ENCODE measurements at places on chromosomes 11 and 22.
A peak's percentile ranks its signal among the peaks of the same experiment; 100 is the strongest.

DNA sequence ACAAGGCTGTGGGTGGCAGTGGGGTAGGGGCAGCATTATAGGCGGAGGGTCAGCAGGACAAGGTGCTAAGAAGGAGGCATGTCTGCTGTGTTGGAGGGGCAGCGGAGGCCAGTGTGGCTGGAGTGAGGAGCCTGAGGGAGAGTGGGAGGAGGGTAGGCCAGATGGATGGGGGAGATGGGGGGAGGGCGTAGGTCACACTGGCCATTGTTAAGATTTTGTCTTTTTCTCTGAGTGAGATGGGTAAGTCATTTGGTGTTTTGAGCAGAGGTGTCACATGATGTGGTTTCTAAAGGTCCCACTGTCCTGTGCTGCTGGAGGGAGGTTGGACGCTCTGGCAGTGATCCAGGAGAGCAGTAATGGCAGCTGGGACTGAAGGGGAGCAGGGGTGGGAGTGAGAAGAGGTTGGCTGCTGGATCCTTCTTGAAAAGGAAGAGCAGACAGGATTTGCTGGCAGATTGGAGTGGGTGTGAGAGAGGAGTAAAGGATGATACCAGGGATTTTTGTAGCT is 9.8 kb downstream of the PPP6R3 start:
- DNase-seq = no peak

DNA sequence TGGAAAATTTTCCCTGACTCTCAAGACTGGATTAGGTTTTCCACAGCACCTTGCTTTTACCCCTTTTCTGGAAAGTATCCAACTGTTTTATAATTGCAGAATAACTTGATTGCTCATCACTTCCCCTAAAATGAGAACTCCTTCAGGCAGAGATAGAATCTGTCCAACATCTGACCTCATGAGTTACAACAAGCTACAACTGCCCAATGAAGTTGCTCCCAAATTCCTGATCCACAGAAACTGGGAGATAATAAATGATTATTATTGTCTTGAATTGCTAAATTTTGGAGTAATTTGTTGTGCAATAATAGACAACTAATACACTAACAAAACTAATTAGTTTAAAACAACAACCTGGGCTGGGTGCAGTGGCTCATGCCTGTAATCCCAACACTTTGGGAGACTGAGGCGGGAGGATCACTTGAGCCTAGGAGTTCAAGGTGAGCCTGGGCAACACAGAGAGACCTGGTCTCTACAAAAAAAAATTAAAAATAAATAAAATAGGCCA is 10.0 kb upstream of the CCDC83 start:
- no peak for DNase-seq

- no peak for DNase-seq
Observed at GRCh38 chr11:59552844-59553243, 41.5 kb downstream of the OR4D9 start.

- DNase-seq = no peak
Observed at GRCh38 chr22:39656495-39657490, 86.2 kb downstream of the CACNA1I start.

- no peak for DNase-seq
Observed at GRCh38 chr11:44627165-44627789, 61.8 kb downstream of the CD82 start.

DNA sequence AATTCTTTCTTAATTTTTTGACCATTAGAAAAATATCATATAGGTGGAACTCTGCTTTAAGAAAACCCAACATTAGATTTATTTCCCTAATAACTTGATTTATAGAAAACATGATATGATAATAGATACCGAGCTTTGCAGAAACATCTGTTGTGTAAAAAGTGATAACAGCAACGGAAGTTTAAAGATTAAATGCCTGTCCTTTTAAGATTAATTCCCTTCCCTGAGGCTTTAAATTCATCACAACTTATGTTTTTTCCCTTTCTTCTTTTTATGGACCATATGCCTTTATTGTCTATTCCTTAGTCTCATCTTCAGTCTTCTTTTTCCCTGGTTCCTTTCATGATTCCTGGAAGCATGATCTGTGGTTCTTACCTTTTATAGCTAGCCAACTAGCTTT is 1.9 kb downstream of the USP47 start:
- no peak for DNase-seq

GRCh38 chr22:37187891-37188761 is at the start of gene C1QTNF6:
Gene C1QTNF6, minus strand, starts transcription at chr22:37188247. Its CDS starts 34 bp downstream, at chr22:37188213.
- DNase-seq = no peak

DNA sequence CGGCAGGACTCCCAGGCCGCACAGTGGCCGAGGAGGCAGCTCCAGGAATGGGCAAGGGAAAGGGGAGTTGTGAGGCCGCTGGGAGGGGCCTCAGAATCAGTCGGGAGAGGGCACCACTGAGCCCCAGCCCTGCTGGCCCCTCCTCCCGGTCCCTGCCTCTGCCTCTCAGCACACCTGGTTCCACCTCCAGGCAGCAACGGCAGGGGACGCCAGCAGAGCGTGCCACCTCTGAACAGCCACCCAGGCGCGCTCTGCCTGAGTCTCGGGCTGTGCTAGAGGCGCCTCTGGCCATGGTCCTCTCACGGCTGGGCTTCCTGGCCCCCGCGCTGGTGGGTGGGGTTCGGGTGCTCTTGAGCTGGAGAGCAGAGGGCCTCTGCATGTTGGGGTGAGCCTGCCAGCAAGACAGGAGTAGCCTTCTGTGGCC is 33.0 kb downstream of the MOB2 start:
- DNase-seq = no peak

DNA sequence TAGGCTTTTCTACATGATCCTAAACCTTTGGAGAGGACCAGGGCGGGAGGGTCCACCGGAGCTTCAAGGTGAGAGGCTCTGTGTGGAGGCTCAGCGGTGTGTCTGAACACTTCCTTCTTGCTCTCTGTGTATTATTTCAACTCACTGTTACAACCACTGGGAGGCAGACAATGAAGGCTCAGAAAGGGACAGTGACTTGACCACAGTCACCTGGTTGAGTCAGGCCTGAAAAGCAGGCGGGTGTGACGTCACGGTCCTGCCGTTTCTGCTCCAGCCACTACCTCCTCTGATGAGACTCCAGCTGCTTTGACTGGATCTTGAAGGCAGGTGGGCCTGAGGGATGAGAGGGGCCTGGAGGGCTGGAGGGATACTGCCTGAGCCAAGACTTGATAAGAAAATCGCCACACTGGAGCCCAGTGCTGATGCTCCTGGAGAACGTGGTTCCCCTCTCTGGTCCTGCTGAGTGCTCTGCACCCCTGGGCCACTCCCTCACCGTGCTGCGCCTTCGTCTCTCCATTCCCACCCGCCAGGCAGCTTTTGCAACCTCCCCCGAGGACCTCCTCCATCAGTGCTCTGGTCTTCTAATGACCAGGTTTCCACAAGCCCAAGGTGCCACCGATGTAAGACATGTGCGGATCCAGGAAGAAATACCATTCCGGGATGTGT is 27.9 kb downstream of the KCNC1 start:
- no peak for DNase-seq

GRCh38 chr22:49574881-49575702 is 252.6 kb downstream of the BRD1 start:
- DNase-seq = peak; percentile 38

DNA sequence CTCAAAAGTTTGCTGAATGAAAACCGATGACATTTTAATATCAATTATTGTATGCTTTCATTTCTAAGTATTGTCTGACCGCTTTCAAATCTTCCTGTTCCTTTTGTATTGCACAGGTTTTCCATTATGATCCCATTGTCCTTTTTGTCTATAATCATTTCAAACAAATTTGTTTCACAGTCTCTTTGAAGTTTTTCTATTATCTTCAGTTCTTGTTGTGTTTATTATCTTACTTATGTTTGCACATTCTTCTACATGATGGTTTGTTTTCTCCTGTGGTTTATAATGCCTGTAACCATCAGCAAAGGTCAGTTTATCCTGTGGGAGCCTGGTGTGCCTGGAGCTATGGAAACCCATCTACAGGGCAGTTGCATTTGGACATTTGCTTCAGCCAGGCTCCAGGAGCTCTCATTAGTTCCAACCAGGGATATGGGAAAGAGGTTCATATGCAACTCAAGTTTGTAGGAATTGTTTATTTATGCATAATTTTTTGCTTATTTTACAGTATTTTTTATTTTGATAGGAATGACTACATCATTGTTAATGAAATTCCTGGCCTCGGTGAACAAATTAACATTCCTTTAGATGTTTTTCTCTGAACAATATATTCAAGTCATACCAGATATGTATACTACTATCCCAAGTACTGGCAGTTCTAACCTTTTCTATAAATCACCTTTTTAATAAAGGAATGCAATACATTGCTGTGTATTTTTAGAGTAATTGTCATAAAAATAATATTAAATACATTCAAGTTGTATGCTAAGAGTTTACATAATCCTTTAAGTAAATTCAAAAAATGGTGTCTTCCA is 179.2 kb downstream of the SBF2 start:
- no peak for DNase-seq

DNA sequence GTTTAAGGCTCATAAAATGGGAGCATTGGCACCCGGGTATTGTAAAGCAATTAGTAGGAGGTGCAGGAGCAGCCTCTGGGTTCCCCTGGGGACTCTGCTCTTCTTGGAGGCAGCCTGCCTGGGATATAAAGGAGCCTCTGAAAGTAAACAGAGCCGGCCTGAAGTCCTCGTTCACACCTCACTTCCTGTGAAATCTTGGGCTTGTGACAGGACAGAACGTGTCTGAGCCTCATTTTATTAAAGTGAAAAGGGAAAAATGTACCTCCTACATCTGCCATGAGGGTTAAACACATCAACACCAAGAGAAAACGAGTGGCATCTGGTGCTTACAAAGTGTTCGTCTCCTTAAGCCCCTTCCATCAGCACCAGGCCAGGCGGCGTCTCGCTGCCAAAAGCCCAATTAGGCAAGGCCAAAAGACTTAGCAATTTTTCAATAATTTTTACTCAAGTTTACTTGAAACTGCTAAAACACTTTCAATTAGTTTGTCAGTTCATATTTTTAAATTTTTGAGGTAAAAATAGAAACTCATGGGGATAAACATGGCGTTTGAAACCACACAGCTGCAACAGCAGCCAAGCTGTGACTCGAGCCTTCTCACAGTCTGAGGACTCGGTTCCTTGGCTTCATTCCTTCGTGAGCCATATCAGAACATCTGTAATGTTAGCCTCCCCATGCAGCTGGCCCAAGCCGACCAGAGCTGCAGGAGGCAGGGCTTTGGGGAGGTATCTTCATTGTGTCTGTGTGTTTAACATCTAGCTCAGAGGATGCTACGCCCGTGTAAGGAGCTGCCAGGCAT is 33.6 kb downstream of the MAP6 start:
- peak; percentile 52 for DNase-seq

DNA sequence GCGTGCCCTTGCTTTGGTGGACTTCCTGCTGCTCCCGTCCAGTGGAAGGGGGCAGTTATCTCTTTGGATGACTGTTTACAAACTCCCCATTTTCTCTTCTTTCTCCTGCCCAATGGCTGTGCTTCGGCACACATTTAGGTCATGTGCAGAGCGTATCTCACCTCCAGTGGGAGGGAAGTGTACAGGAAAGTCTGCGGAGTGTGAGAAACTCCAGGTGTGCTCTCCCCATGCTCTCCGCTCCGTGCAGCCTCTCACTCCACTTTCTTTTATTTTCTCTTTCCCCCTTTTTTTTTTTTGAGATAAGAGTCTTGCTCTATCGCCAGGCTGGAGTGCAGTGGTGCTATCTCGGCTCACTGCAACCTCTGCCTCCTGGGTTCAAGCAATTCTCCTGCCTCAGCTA is 11.9 kb upstream of the TEF start:
- DNase-seq = no peak

DNA sequence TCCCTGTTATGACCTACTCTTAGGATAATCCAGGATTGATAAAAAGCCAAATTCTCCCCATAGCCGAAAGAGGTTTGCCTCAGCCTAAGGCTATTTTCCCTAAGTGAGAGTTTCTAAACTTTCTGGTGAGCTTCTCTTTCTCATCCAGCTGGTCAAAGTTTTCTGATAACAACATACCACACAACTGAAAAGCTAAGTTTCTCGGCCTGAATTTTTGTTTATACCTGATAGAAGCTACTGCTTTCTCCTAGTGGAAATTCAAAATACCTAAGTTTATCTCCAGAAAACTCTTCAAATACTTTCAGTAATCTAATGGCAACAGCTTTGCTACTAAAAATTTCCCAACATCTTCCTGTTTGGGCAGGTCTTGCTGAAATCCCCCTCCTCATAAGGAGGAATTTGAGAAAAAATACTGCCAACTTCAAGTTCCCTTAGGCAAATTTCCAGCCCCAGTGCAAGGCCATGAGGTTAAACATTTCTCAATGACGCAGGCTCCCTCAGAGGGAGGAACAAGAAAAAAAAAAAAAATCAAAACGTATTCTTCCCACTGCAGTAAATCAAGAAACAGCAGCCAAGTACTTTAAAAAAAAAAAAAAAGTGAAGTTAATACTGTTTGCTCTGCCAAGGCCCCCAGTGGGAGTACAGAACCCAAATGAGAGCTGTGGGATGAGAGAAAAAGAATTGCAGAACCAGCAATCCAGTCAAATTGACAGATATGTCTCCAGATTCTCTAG is 127.0 kb downstream of the MRTFA start:
- DNase-seq = peak; percentile 60

Data from ureter (tissue), 1 donor.